ENCODE measurements at places on chromosomes 4 and X. TPM values are rescaled to one million over a fixed set of nuclear protein-coding genes. Genes with fewer than 3 reads are reported as not detected.

- peak; percentile 82 for DNase-seq
These were observed 74.2 kb downstream of the LIMCH1 start for GRCh38 chr4:41611881-41612871.

GRCh38 chr4:66589183-66589582, 918.9 kb upstream of the EPHA5 start:
- DNase-seq, result no peak

The MAGEA2 gene
- total RNA-seq, result not detected

GRCh38 chr4:54318904-54319303, 89.8 kb downstream of the PDGFRA start:
- peak; percentile 26 for DNase-seq

The NDUFA1 gene
- total RNA-seq, result 65.6 TPM

Data from HT-29 (cell line).